Testis (tissue), 5 donors: ENCODE measurements at places on chromosomes 1 and 21. TPM values are rescaled to one million over a fixed set of nuclear protein-coding genes. Genes with fewer than 3 reads are reported as not detected.

Gene LIN9
- 9.9 TPM for polyA plus RNA-seq

Gene KRTAP10-11
- not detected for polyA plus RNA-seq

Gene SERPINC1
- 0.75 TPM for polyA plus RNA-seq

Gene LDLRAD1
- 1.1 TPM for polyA plus RNA-seq

Gene DRAM2
- 34.8 TPM for polyA plus RNA-seq

Gene SPRR2F
- 21.6 TPM for polyA plus RNA-seq

Gene KIRREL1
- polyA plus RNA-seq, result 15.5 TPM

Gene TINAGL1
- polyA plus RNA-seq, result 24.6 TPM

Gene NRDC
- 264 TPM for polyA plus RNA-seq

Gene TLCD4
- 8.3 TPM for polyA plus RNA-seq

Gene LRRC53
- polyA plus RNA-seq, result not detected
